ENCODE measurements at places on chromosomes 2 and 18. TPM values are rescaled to one million over a fixed set of nuclear protein-coding genes. Genes with fewer than 3 reads are reported as not detected.
A peak's percentile ranks its signal among the peaks of the same experiment; 100 is the strongest.

POTEJ gene
- not detected for total RNA-seq

LRRC30 gene
- not detected for total RNA-seq

SAP130 gene
- 24.7 TPM for total RNA-seq

GPR55 gene
- total RNA-seq, result 4.5 TPM

HOXD12 gene
- not detected for total RNA-seq

IMMT gene
- total RNA-seq, result 93.0 TPM

B4GALT6 gene
- 3.8 TPM for total RNA-seq

ALPI gene
- total RNA-seq, result not detected

APCDD1 gene
- 0.15 TPM for total RNA-seq

PSD4 gene
- total RNA-seq, result 161 TPM

CNGA3 gene
- total RNA-seq, result not detected

DNA sequence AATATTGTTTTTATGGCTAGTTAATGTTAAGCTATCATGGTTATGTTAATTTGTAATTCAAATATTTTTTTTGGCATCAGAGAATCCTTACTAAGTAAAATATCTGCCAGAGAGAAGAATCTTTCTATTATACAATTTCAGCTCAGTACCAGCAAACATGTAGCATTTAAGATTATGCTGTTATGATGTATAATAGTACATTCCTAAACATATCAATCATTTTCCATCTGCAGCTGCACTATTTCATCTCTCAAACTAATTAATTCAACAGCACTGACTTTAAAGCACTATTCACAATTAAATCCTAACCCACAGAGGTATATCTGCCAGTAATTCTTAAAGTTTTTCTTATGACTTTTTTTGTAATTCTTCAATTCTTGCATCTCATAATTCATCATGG lies 250.6 kb downstream of the CD226 start:
- no peak overlapping the region for H3K27ac ChIP-seq
- no peak overlapping the region for H3K4me3 ChIP-seq
- H3K4me1 ChIP-seq, result no peaks in the 10 kb centered on the region
- H3K36me3 ChIP-seq, result no peaks in the 10 kb centered on the region
- H3K27me3 ChIP-seq, result no peaks in the 10 kb centered on the region
- DNase-seq, result no peak

GRCh38 chr18:79191418-79191817 lies 122.2 kb downstream of the ATP9B start:
- H3K4me3 ChIP-seq, result no peak overlapping the region
- no peak for DNase-seq
- H3K4me1 ChIP-seq, result no peaks in the 10 kb centered on the region
- no peak overlapping the region for H3K27ac ChIP-seq
- H3K36me3 ChIP-seq, result peaks cover 34% of the 10 kb centered on the region
- no peaks in the 10 kb centered on the region for H3K27me3 ChIP-seq

GRCh38 chr18:25281556-25281955 lies 70.4 kb downstream of the ZNF521 start:
- H3K27ac ChIP-seq, result no peak overlapping the region
- H3K27me3 ChIP-seq, result peaks cover 12% of the 10 kb centered on the region

DNA sequence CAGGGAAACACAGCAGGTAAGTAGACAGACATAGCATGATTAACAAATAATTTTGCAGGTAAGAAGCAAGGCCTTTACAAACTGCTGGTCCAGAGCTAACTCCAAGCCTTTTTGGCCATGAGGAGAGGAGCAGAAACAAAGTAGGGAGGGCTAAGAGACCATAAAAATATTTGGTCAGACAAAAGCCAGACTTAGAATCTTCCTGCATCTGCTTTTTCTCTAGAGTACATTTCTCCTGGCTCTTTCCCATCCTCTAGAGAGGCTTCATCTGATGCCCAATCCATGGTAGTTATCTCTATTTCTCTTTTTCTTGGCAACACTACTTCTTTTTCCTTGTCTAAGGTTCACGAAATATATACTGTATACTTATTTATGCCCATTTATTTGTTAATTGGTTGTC lies 577.1 kb downstream of the PIK3C3 start:
- H3K27me3 ChIP-seq, result no peaks in the 10 kb centered on the region
- no peaks in the 10 kb centered on the region for H3K4me1 ChIP-seq
- no peak for DNase-seq
- no peaks in the 10 kb centered on the region for H3K36me3 ChIP-seq
- H3K27ac ChIP-seq, result no peak overlapping the region
- H3K4me3 ChIP-seq, result no peak overlapping the region

GRCh38 chr2:105749583-105750400 lies 5.1 kb downstream of the NCK2 start:
- H3K27me3 ChIP-seq, result no peaks in the 10 kb centered on the region
- H3K4me1 ChIP-seq, result peaks cover 86% of the 10 kb centered on the region
- peak overlapping the region; percentile 78 for H3K27ac ChIP-seq
- peak overlapping the region; percentile 54 for H3K4me3 ChIP-seq
- DNase-seq, result no peak

GRCh38 chr2:119680457-119681202 lies 1.6 kb downstream of the TMEM177 start:
- no peaks in the 10 kb centered on the region for H3K27me3 ChIP-seq
- no peak for DNase-seq
- peaks cover 14% of the 10 kb centered on the region for H3K36me3 ChIP-seq
- H3K27ac ChIP-seq, result no peak overlapping the region

- no peak for DNase-seq
- peaks cover 2% of the 10 kb centered on the region for H3K36me3 ChIP-seq
- no peaks in the 10 kb centered on the region for H3K27me3 ChIP-seq
- H3K4me1 ChIP-seq, result peaks cover 82% of the 10 kb centered on the region
- no peak overlapping the region for H3K4me3 ChIP-seq
- H3K27ac ChIP-seq, result no peak overlapping the region
Observed at GRCh38 chr2:45745231-45745630, 93.8 kb downstream of the PRKCE start.

GRCh38 chr2:54470266-54470938 lies 14.3 kb downstream of the SPTBN1 start:
- peaks cover 5% of the 10 kb centered on the region for H3K27me3 ChIP-seq
- no peak for DNase-seq
- peaks cover 20% of the 10 kb centered on the region for H3K4me1 ChIP-seq
- H3K36me3 ChIP-seq, result no peaks in the 10 kb centered on the region
- H3K4me3 ChIP-seq, result no peak overlapping the region

- H3K36me3 ChIP-seq, result no peaks in the 10 kb centered on the region
- H3K4me1 ChIP-seq, result no peaks in the 10 kb centered on the region
- no peak overlapping the region for H3K27ac ChIP-seq
Observed at GRCh38 chr2:149800624-149801542, 213.3 kb upstream of the MMADHC start.

DNA sequence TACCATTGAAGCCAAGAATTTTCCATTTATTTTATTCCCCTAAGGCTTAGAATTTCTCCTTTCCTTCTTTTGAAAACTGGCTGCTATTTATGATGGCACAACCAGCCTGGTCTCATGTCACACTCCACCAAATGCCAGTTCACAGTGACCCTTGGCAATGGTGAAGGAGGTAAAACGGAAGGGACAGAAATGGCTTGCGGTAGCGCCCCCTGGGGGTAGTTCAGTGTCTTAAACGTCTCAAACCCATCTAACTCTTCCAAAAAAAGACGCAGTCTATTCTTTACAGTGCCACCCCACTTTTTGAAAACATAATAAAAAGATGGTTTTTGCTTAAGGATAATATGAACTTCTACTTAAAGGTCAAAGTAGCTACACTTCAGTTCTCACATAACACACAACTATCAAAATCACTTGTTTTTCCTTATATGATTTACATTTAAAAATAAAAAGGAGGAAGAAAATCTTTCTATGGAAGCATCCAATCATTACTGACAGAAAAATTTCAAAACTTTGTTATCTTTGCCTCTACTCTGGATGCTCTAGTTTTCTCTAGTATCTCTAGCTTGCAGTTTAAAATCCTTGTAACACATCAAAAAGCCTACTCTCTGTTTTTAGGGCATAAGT lies 28.0 kb downstream of the PNO1 start:
- DNase-seq, result peak; percentile 45
- H3K27me3 ChIP-seq, result no peaks in the 10 kb centered on the region
- H3K4me3 ChIP-seq, result no peak overlapping the region
- peaks cover 59% of the 10 kb centered on the region for H3K36me3 ChIP-seq
- no peak overlapping the region for H3K27ac ChIP-seq

DNA sequence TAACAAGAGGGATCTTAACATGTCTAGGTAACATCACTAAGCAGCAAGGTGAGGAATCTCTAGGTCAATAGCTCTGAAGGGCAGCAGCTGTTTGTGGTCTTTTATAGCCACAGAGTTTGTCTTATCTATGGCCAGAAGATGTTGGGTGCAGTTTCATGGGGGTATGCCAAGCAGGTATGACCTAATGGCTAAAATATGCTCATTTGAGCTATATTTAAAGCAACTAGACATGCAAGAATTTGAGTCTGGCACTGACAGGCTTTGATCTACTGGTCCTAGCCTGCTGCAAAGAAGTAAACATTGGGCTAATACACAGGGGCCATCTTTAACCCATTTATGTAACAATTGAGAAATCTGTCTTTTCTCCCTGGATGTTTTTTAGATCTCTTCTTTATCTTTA lies 13.9 kb upstream of the UGP2 start:
- no peak for DNase-seq
- no peaks in the 10 kb centered on the region for H3K4me1 ChIP-seq
- no peaks in the 10 kb centered on the region for H3K27me3 ChIP-seq
- H3K27ac ChIP-seq, result no peak overlapping the region
- H3K36me3 ChIP-seq, result no peaks in the 10 kb centered on the region

GRCh38 chr2:231008131-231008530 lies 12.2 kb downstream of the SPATA3 start:
- DNase-seq, result no peak
- no peaks in the 10 kb centered on the region for H3K36me3 ChIP-seq
- no peak overlapping the region for H3K4me3 ChIP-seq
- no peaks in the 10 kb centered on the region for H3K4me1 ChIP-seq

- peak overlapping the region; percentile 18 for H3K27ac ChIP-seq
- DNase-seq, result no peak
- H3K27me3 ChIP-seq, result no peaks in the 10 kb centered on the region
- no peaks in the 10 kb centered on the region for H3K36me3 ChIP-seq
- H3K4me3 ChIP-seq, result no peak overlapping the region
Observed at GRCh38 chr2:132953771-132954170, 283.8 kb upstream of the LYPD1 start.

DNA sequence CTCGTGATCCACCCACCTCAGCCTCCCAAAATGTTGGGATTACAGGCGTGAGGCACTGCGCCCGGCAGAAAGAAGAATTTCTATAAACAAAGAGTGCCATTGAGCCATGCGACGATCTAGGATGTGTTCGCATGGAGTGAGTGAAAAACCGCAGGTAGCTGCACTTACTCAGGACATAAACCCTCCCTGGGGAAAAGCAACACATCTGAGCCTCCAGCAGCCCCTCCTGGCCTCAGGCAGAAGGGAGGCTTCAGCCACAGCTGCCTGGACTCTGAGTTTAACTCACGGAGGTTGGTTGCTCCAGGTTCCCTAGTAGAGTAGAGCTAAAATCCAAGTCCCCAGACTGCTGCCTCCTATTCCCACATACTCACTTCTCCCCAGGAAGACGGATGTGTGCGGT lies 11.3 kb upstream of the STK25 start:
- no peaks in the 10 kb centered on the region for H3K36me3 ChIP-seq
- H3K4me3 ChIP-seq, result no peak overlapping the region
- no peak for DNase-seq
- H3K27me3 ChIP-seq, result peaks cover 13% of the 10 kb centered on the region
- no peak overlapping the region for H3K27ac ChIP-seq

- H3K27ac ChIP-seq, result no peak overlapping the region
- no peaks in the 10 kb centered on the region for H3K27me3 ChIP-seq
- DNase-seq, result no peak
- H3K36me3 ChIP-seq, result no peaks in the 10 kb centered on the region
- no peak overlapping the region for H3K4me3 ChIP-seq
Observed at GRCh38 chr2:40487602-40488001, 35.7 kb upstream of the SLC8A1 start.

- H3K4me1 ChIP-seq, result peaks cover 14% of the 10 kb centered on the region
- no peak overlapping the region for H3K27ac ChIP-seq
- no peak for DNase-seq
- peaks cover 57% of the 10 kb centered on the region for H3K27me3 ChIP-seq
- no peaks in the 10 kb centered on the region for H3K36me3 ChIP-seq
Observed at GRCh38 chr2:172425336-172425735, 2.0 kb upstream of the ITGA6 start.

GRCh38 chr18:55473058-55473457 lies 114.9 kb downstream of the TCF4 start:
- peaks cover 23% of the 10 kb centered on the region for H3K4me1 ChIP-seq
- peaks cover 2% of the 10 kb centered on the region for H3K36me3 ChIP-seq
- no peak for DNase-seq
- H3K4me3 ChIP-seq, result no peak overlapping the region
- no peaks in the 10 kb centered on the region for H3K27me3 ChIP-seq

GRCh38 chr2:43989545-43989944 lies 6.2 kb downstream of the LRPPRC start:
- DNase-seq, result no peak
- no peak overlapping the region for H3K27ac ChIP-seq
- H3K4me3 ChIP-seq, result no peak overlapping the region
- peaks cover 67% of the 10 kb centered on the region for H3K36me3 ChIP-seq
- H3K27me3 ChIP-seq, result no peaks in the 10 kb centered on the region

DNA sequence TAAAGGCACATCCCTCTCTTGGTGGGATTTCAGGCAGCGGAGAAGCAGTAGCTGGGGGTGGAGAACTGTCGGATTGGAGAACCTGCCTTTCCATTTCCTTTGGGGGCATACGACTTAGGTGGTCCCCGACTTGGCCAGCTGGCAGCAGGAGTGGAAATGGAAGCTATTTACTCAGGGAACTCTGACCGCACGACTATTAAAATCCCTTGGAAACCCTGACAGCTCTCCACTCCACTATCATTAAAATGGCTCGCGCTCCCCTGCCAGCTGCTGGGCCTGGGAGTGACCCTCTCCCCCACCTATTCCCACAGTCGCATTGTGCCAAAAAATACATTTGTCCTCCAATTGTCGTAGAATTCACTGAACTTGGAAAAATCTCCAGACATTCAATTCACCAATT lies 77.7 kb upstream of the APCDD1 start:
- H3K36me3 ChIP-seq, result no peaks in the 10 kb centered on the region
- no peaks in the 10 kb centered on the region for H3K4me1 ChIP-seq
- peaks cover 1% of the 10 kb centered on the region for H3K27me3 ChIP-seq
- no peak overlapping the region for H3K27ac ChIP-seq

GRCh38 chr2:205984381-205984780 lies 101.6 kb downstream of the INO80D start:
- no peaks in the 10 kb centered on the region for H3K4me1 ChIP-seq
- no peak for DNase-seq
- H3K27ac ChIP-seq, result no peak overlapping the region
- H3K4me3 ChIP-seq, result no peak overlapping the region
- no peaks in the 10 kb centered on the region for H3K36me3 ChIP-seq

- no peaks in the 10 kb centered on the region for H3K4me1 ChIP-seq
- no peaks in the 10 kb centered on the region for H3K27me3 ChIP-seq
- H3K27ac ChIP-seq, result no peak overlapping the region
- H3K36me3 ChIP-seq, result no peaks in the 10 kb centered on the region
- no peak overlapping the region for H3K4me3 ChIP-seq
Observed at GRCh38 chr2:150421126-150421651, 66.3 kb downstream of the RND3 start.

DNA sequence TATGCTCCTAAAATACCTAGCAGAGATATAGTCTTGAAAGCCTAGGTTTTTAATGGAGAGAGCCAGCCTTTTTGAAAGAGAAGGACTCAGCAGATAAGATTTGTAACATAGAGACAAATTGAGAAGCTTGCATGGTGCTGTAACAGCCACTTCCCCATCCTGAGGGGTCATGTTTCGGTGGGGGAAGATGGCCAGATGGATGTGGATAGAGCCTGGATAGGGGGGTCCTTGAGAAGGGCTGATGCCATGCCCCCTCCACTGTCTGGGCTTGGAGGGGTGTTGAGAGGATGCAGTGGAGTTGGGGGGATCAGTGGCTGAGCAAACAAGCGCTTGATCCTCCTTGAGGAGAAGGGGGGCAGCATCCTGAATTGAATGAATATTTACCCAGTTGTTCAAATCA lies 178.0 kb upstream of the HS6ST1 start:
- H3K27me3 ChIP-seq, result no peaks in the 10 kb centered on the region
- no peak overlapping the region for H3K4me3 ChIP-seq
- no peaks in the 10 kb centered on the region for H3K36me3 ChIP-seq
- DNase-seq, result no peak
- no peak overlapping the region for H3K27ac ChIP-seq
- no peaks in the 10 kb centered on the region for H3K4me1 ChIP-seq

Measured in activated B cell treated with CpG ODN at 0.5 μM for 24 hours (primary cell).